Suppressor macrophage (primary cell): ENCODE measurements at places on chromosomes 3 and 15.

DNA sequence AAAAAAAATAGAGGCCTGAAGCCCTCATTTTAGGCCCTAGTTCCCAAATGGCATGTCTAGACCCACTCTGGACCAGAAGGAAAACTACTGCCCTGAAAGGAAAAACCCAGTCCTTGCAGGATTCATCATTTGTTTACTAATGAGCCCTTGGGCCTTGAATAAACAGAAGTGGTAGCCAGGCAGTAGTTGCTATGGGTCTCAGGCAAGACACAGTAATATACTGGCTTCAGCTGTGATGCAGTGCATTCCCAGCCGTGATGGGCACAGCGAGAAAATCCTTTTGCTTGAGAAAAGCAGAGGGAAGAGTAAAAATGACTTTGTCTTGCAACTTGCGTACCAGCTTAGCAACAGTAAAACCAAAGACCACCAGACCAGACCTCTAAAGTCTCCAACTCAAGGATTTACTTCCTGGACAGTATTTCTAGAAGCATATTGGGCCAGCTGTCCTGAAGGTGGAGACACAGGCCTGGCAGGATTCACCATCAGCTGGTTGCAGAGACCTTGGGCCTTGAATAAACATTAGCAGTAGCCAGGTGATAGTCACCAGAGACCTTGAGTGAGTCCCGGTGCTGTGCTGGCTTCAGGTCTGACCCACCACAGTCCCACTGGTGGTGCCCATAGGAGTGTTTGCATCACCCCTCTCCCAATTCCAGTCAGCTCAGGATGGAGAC, 208.3 kb upstream of the SLITRK3 start:
- no peak for DNase-seq

- no peak for DNase-seq
These were observed 60.1 kb downstream of the FNDC3B start for GRCh38 chr3:172099495-172099808.

DNA sequence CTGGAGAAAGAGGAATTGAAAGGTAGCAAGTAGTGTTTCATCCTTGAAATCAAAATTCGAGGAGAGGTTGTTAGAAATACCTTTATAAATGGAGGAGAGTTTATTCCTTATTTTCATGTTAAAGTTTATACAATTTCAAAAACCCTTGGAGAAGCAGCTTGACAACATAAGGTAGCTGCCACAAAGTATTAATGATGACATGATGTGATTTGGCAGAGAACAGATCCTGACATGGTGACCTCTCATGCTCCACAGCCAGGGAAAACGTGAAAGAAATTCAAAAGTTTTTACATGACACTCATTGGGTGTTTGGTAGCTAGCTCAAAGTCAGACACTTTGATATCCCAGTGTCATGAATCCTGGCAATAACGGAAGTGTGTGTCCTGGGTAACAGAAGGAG, 320.8 kb downstream of the GBE1 start:
- DNase-seq = no peak

DNA sequence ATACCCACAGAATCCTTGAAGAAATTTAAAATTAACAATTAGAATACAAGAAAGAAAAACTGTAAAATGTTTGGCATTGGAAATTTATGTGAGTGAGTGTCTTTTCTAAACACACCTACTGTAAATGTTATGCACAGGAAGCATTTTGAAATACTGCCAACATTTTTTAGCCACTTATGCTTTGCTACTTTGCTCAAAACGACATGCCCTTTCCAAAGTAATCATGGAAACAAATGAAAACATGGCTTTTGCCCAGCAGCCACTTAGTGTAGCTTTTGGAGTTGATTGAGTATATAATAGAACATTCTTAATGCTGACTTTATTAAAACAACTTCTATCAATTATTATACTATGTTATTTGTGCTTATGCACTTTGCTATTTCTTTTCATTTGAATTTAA, 823.0 kb downstream of the CADM2 start:
- no peak for DNase-seq

DNA sequence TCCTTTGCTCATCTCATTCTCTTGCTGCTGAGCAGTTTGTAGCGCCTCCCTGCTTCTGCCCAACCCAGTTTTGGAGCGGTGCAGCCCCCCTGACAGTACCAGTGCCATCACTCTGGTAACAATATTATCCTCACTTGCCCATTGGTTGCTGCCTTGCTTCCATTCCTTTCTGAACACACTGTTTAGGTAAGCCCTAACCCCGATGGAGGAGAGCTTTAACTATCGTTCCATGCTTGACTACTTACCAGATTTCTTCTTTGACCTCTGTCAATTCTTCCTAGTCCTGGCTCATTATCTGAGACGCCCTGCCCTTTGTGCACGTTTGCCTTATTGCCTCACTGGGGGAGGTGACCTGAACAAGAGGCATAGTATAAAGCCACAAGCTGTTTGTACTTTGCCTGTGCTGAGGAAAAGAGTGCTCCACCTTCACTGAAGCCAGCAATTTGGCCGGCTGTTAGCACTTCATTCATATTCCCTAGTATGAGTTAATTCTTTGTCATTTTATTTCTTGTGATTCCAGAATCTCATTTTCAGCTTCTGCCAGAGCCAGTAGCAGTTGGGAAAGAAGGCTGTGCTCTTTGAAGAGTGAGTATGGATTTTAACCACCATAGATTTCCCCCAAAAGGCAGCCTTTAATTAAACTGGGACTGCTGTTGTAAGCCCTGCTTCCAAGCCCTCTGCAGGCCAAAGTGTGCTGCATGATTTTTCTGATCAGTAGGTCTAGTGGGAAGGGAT, 11.9 kb downstream of the ABHD6 start:
- DNase-seq = no peak

GRCh38 chr3:57755368-57755675, 787 bp upstream of the SLMAP start:
- no peak for DNase-seq

DNA sequence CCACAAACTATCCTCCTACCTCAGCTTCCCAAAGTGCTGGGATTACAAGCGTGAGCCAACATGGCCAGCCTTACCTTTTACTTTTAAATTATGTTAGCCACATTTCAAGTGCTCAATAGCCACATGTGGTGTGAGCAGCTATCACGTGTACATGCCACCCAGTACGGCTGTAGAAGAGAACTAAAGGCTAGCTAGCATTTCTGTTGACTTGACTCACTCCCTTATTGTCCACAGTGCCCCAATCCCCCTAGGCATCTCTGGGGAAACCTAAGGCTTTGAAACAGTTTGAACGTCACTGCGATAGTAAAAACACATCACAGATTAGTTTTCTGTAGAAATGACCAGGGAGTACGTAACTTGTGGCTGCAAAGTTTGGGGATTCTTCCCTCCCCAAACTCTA, 12.0 kb downstream of the C15orf40 start:
- no peak for DNase-seq

DNA sequence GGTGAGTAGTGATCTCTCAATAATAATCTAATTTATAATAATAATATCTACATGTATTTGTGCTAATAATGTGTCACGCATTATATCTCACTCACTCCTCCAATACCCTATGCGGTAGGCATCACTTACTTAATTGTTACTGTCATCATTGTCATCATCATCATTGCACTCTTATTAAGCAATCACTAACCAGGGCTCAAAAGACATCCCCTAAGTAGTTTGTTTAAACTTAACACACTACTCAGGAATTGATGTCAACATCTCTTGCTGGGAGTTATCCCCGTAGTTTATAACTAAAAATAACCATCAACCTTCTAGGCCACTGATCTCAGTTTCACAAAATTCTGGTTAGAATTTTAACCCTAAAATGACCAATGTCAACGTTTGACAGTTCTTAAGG, 56.8 kb upstream of the ICE2 start:
- no peak for DNase-seq

- peak; percentile 77 for DNase-seq
These were observed 15.0 kb downstream of the BHLHE40 start for GRCh38 chr3:4994144-4994730.

DNA sequence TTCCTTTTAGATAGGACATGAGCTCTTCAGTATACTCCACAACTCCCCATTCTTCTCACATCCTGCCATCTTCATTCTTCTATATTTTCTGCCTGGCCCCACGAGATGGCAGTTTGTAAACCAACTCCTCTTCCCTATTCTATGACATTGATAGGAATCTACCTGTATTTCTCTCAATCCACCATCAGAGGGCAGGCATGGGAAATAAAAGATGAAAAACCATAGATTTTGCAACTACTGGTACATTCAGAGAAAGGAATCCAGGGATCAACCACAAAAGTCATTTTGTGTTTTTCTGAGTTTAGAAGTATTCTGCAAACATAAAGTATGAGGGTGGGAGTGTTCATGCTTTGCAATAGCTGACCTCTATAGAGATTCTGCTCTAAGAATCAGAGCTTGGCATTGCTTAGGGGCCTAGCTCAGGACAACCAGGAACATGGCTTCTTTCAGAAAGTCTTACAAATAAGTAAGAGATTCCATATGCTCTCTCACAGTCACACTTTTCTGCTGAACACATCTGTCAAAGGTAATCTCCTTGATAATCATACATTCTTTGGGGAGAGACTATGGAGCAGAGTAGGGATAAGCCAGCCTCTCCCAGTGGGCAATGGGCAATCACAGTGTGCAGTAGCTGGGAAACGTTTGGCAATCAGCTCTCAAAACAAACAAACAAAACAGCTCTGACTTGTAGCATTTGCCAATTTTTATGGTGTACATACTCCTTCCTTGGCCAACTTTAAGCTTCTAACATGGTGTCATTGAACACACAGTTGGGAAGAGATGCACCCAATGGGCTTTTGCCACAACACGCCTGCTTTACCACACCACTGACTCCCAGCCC, 43.1 kb upstream of the SLC25A36 start:
- DNase-seq = peak; percentile 75

DNA sequence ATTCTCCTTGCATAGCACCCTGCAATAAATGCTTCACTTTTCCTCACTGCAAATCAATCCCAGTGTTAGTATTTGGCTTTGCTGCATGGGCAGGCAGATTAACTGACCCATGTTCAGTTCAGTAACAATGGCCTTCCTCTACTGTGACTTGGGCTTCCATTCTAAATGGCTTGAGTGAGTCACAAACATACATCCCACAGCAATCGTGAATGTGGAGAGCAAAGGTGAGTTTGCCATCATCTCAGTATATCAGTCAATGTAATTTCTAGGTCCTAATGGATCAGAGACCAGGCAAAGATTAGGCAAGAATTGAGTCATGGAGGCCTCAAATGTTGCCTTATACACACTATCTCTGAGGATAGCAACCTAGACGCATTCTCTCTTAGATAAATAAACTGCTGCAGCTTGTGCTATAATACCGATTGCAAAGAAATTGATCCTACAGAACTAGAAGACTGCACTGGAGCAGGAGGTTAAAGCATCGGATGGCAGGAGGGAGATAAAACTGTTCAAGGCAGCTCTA, 8.3 kb upstream of the ATP8B4 start:
- DNase-seq = no peak

DNA sequence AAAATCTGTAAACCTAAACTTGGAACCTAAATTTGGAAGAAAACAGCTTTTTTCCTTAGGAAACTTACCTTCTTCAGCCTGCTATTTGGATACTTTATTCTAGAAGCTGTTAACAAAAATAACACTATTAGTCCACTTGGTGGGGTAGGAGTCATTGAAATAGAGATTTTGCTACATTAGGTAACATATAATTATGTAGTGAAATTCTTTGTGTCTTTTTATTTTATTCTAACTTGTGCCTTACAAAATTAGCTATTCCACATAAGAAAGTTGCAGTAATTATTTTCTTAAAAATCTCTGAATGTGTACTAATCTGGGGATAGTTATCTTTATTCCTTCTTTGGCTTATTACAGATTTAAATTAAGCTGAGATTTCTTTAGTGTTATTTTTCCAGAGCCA, 360.4 kb upstream of the ROBO2 start:
- DNase-seq = no peak

- DNase-seq = no peak
These were observed 107.7 kb downstream of the ETFA start for GRCh38 chr15:76203346-76204108.

GRCh38 chr3:102329066-102329465, 105.7 kb upstream of the ZPLD1 start:
- no peak for DNase-seq

- DNase-seq = no peak
These were observed 210.2 kb upstream of the LYSMD4 start for GRCh38 chr15:99943466-99943865.

GRCh38 chr3:134380249-134380648, 6.0 kb upstream of the AMOTL2 start:
- peak; percentile 17 for DNase-seq

DNA sequence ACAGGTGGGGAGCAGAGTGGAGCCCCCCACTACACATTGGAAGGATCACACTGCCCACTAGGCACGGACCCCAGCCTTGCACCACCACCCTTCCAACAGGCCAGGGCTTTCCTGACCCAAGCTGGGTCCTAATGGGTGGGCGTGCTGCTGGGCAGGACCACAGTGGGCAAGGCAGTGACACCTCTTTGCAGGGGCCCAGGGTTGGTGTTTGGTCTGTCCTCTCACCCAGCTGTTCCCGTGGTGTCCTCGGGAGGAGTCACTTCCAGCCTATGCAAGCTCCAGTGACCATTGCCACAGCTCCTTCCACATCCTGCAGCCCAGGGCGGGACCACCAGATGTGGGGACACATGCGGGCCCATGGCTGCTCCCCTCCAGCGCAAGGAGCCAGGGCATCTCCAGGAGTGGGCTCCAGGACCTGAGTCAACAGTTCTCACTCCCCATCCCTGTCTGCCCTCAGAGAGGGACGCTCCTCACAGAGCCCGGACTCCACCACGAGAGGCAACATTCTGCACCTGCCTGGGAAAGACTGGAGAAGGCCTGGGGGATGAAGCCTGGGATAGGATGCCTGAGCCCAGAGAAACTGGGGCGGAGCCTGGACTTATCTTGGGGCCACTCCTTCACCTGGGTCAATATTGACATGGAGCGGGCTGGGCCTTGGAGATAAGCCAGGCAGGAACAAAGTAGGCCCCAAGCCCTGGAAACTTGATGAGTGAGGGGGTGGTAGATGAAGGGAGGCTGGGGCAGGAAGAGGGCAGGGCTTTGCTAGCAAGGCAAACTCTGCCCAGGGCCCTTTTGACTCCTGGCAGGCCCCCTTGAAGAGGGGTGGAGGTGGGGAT, 3.9 kb upstream of the VILL start:
- DNase-seq = no peak

GRCh38 chr3:66276705-66277274, 56.0 kb downstream of the SLC25A26 start:
- peak; percentile 70 for DNase-seq

DNA sequence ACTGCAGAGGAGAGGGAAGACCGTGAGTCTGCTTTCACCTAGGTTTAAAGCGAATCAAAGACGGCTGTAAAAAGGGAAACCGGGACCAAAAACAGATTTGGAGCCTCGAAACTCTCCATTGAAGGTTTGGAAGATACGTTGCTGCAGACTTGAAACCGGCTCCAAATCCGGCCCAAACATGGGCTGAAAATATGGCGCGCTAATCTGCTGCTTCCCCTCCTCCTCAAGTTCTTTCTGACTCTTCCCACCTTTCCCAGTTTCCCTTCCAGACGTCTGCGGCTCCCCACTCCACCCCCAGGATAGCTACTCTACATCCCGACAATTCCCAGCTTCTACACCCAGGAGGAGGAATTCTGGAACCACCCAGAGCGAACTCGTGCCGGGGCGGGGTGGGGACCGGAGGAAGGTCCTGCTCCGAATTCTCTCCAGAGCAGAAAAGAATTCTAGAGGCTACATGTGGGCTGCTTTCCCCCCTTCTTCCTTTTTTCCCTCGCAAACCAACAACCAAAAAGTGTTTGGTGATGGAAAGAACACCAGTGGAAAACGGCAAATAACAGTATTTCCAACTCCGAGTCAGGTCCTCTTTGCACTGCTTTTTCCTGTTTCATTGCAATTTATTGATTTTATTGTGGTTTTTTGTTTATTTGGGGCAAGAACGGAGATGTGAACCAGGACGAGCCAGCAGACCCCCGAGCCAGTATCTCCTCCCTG, 8.5 kb downstream of the EOMES start:
- no peak for DNase-seq
